ENCODE measurements at places on chromosomes 11 and 22. TPM values are rescaled to one million over a fixed set of nuclear protein-coding genes. Genes with fewer than 3 reads are reported as not detected.

Gene TUG1
- total RNA-seq = 69.0 TPM

DNA sequence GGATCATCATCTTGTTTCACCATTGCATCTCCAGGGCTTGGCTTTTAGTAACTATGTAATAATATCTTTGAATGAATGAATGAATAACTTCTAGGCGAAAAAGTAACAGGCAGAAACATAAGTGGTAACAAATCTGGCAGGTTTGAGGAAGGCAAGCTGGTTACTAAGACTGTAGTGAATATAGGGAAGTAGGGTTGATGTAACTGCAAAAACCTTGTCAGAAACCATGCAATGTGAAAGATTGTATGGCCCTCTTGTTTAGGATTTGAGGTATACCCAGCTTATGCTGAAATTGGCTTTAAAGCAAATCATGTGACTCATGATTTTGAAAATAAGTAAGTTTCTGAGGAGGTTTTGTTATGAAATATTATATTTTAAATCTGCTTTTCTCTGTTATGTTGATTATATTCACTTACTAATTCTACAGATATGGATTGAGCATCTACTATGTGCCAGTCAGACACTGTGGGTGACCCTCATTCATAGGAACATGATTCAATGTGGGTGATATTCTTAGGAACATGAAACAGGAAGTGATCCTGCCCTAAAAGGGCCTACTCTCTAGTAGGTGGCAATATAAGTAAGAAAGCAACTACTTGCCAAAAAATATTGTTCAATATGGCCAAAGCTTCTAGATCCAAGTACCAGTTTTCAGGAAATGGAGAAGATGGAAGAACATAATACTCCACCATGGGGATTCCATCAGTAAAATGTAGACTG is 115.5 kb upstream of the CCDC90B start:
- no peak overlapping the region for H3K27ac ChIP-seq
- no peaks in the 10 kb centered on the region for H3K36me3 ChIP-seq
- H3K4me3 ChIP-seq = no peak overlapping the region

DNA sequence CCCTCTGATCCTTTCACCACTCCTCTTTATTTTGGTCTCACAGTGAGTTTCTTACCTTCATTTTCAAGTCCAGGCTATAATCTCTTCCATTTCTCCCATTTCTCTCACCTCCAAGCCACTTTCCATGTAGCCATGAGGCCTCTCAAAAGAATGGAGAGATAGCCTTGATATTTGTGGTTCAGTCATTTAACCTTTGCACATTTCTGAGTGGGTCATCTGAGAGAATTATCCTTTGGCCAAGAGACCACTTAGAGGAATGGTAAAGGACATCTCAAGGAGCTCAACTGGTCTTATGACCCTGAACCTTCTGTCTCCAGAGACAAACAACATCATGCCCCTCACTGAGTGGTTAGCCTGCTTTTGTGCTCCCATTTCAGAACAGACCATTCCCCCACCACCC is 121.1 kb downstream of the KIRREL3 start:
- H3K27me3 ChIP-seq = no peaks in the 10 kb centered on the region
- H3K4me3 ChIP-seq = no peak overlapping the region
- H3K4me1 ChIP-seq = no peaks in the 10 kb centered on the region
- H3K27ac ChIP-seq = no peak overlapping the region
- DNase-seq = no peak
- no peaks in the 10 kb centered on the region for H3K36me3 ChIP-seq

GRCh38 chr22:25134028-25134427 is 65.6 kb upstream of the CRYBB3 start:
- H3K27ac ChIP-seq = peak overlapping the region; percentile 2
- peaks cover 64% of the 10 kb centered on the region for H3K4me1 ChIP-seq
- no peaks in the 10 kb centered on the region for H3K27me3 ChIP-seq
- no peak for DNase-seq

- H3K36me3 ChIP-seq = peaks cover 6% of the 10 kb centered on the region
- no peaks in the 10 kb centered on the region for H3K27me3 ChIP-seq
- no peak for DNase-seq
- peak overlapping the region; percentile 71 for H3K4me3 ChIP-seq
Measured at GRCh38 chr11:65496304-65497140, 2.3 kb upstream of the MALAT1 start.

DNA sequence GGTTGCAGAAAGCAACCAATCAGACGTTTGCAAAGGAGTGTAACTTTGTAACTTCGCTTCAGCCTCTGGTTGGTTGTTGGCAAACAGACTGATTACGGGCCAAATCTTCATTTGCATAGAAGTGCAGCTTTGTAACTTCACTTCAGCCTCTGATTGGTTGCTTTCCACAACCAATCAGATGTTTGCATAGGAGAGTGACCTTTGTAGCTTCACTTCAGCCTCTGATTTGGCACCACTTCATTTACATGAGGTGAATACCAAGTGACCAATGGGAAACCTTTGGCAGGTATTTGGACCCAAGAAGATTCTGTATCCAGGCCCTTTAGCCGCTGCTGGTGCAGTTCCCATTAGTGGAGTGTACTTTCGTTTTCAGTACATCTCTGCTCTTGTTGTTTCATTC is 16.0 kb downstream of the USP47 start:
- H3K27me3 ChIP-seq = no peaks in the 10 kb centered on the region
- peaks cover 44% of the 10 kb centered on the region for H3K4me1 ChIP-seq

DNA sequence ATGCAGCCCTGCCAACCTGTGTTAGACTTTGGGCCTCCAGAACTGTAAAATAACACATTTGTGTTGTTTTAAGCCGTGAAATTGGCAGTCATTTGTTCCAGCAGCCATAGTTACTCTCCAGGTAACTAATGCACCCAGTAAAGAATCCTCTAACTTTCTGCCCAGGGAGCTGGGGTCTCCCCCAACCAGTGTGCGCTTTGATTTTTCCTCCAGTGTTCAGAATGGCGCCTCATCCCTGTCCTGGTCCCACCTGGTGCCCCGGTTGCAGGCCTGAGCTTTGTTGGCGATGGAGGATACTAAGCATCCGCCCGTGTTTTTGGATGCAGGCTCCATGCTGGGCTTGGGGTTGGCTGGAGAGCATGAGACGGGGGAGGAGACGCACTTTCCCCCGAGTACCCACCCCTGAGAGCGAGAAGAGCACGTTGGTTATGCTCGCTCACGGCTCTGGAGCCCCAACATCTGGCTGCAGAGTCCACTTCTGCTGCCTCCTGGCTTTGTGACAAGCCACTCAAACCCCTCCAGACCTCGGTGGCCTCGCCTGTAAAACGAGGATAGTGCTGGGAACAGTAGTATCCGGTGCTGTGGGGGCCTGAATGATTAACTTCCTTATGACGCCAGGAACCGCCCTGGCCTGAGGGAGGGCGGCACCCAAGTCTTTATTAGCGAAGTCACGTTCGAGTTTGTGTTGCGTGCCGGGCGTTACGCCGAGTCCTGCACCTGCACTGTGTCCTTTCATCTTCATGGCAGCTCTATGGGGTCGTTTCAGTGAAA is 25.8 kb downstream of the MRGPRD start:
- H3K27ac ChIP-seq = no peak overlapping the region
- peaks cover 3% of the 10 kb centered on the region for H3K4me1 ChIP-seq
- no peak for DNase-seq
- no peaks in the 10 kb centered on the region for H3K36me3 ChIP-seq
- peak overlapping the region; percentile 4 for H3K4me3 ChIP-seq

Gene RFPL1
- not detected for total RNA-seq

DNA sequence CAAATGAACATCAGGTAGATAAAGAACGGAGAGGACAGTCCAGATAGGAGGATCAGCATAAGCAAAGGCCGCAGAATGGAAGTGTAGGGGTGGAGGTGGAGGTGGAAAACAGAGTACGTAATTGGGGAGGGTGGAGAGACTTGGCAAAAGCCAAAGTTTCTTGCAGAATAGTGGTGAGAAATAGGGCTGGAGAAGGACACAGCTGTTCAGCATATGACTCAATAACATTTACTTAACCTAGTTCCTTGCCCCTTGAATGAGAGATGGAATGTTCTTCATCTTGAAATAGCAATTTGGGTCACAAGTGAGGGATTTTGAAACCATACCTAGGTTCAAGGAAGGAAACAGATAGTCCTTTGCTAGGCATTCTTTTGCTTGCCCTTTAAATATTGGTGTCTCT is 235.9 kb upstream of the ARHGAP20 start:
- H3K27me3 ChIP-seq = no peaks in the 10 kb centered on the region
- no peak overlapping the region for H3K4me3 ChIP-seq

DNA sequence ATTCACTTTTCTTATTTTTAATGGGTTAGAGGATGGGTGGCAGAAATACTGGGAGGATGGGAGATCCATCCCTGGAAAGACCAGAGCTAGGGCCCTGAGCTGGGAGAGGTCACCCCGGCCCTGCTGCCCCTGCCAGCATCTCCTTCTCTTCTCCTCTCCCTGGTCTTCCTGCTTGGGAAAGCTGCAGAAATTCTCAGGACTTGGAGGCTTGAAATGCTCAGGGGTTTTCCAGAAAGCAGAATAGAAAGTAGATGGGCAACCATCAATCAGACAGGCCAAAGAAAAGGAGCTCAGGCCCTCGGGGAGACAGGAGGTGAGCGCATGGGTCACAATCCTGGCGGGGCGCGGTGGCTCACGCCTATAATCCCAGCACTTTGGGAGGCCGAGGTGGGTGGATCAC is 1.5 kb downstream of the APOBEC3H start:
- no peak overlapping the region for H3K4me3 ChIP-seq
- no peak overlapping the region for H3K27ac ChIP-seq
- DNase-seq = no peak
- H3K27me3 ChIP-seq = no peaks in the 10 kb centered on the region
- no peaks in the 10 kb centered on the region for H3K4me1 ChIP-seq

GRCh38 chr22:23713696-23714595 is 23.1 kb downstream of the RGL4 start:
- no peak for DNase-seq
- H3K4me1 ChIP-seq = peaks cover 11% of the 10 kb centered on the region
- H3K27ac ChIP-seq = no peak overlapping the region
- no peak overlapping the region for H3K4me3 ChIP-seq

DNA sequence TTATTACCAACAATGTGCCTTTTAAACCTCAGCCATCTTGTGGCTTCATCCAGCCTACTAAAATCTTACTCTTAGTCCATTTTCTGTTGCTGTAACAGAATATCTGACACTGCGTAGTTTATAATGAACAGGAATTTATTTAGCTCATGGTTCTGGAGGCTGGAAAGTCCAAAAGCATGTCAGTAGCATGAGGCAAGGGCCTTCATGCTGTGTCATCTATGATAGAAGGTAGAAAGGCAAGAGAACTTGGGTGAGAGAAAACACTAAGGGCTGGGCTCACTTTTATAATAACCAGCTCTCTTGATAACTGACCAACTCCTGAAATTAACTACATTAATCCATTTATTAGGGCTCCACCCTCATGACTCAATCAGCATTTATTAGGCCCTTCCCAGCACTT is 13.5 kb downstream of the BTBD10 start:
- H3K27ac ChIP-seq = no peak overlapping the region
- H3K4me3 ChIP-seq = no peak overlapping the region
- H3K27me3 ChIP-seq = no peaks in the 10 kb centered on the region
- no peak for DNase-seq
- H3K36me3 ChIP-seq = no peaks in the 10 kb centered on the region

GRCh38 chr11:62611705-62612365 is 740 bp downstream of the EML3 start:
- peak overlapping the region; percentile 80 for H3K4me3 ChIP-seq
- peaks cover 26% of the 10 kb centered on the region for H3K36me3 ChIP-seq

Gene TYR
- total RNA-seq = not detected

- H3K27me3 ChIP-seq = no peaks in the 10 kb centered on the region
- peak overlapping the region; percentile 73 for H3K4me3 ChIP-seq
- no peaks in the 10 kb centered on the region for H3K36me3 ChIP-seq
- DNase-seq = no peak
Measured at GRCh38 chr11:63915961-63916836, 765 bp downstream of the RCOR2 start.

- no peak overlapping the region for H3K27ac ChIP-seq
- no peak overlapping the region for H3K4me3 ChIP-seq
- no peaks in the 10 kb centered on the region for H3K4me1 ChIP-seq
- DNase-seq = no peak
- no peaks in the 10 kb centered on the region for H3K36me3 ChIP-seq
- H3K27me3 ChIP-seq = no peaks in the 10 kb centered on the region
Measured at GRCh38 chr11:47104261-47104950, 72.3 kb downstream of the ARFGAP2 start.

- no peaks in the 10 kb centered on the region for H3K36me3 ChIP-seq
- no peak overlapping the region for H3K4me3 ChIP-seq
- no peaks in the 10 kb centered on the region for H3K4me1 ChIP-seq
- no peak for DNase-seq
- H3K27ac ChIP-seq = no peak overlapping the region
Measured at GRCh38 chr11:64086258-64087123, 50.8 kb downstream of the FLRT1 start.

GRCh38 chr11:8080069-8080670 is 841 bp upstream of the TUB start:
- peak overlapping the region; percentile 70 for H3K4me3 ChIP-seq
- DNase-seq = no peak
- H3K36me3 ChIP-seq = no peaks in the 10 kb centered on the region

- no peak overlapping the region for H3K27ac ChIP-seq
- no peak overlapping the region for H3K4me3 ChIP-seq
- H3K27me3 ChIP-seq = no peaks in the 10 kb centered on the region
- no peaks in the 10 kb centered on the region for H3K36me3 ChIP-seq
Measured at GRCh38 chr11:16157327-16157726, 199.0 kb downstream of the SOX6 start.

DNA sequence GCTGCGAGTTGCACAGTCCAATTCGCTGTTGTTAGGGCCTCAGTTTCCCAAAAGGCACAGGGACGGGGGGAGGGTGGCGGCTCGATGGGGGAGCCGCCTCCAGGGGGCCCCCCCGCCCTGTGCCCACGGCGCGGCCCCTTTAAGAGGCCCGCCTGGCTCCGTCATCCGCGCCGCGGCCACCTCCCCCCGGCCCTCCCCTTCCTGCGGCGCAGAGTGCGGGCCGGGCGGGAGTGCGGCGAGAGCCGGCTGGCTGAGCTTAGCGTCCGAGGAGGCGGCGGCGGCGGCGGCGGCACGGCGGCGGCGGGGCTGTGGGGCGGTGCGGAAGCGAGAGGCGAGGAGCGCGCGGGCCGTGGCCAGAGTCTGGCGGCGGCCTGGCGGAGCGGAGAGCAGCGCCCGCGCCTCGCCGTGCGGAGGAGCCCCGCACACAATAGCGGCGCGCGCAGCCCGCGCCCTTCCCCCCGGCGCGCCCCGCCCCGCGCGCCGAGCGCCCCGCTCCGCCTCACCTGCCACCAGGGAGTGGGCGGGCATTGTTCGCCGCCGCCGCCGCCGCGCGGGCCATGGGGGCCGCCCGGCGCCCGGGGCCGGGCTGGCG is at the start of gene BCR:
Gene BCR, plus strand, starts transcription at position 209 of the 592 bp plus-strand sequence. CDS start 452 bp downstream, outside the sequence.
- H3K27ac ChIP-seq = peak within 1 kb of the TSS; percentile 97
- H3K4me3 ChIP-seq = peak within 1 kb of the TSS; percentile 78
- DNase-seq = no peak

DNA sequence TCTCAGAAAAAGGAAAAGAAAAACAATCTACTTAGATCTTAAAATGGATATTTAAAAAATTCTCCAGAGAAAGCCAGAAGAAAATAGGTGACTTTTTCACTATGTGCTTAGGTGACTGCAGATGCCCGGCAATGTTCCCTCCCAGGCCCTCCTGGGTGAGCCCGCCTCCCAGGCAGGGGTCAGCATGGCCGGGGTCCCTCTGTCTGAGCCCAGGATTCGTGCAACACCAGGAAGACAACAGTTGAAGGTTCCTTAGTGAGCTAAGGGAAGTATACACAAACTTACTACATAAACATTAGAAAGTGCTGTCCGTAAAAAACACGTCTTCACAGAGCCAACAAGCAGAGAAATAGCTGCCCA is 11.6 kb downstream of the MAPK8IP2 start:
- H3K27me3 ChIP-seq = peaks cover 4% of the 10 kb centered on the region
- no peak overlapping the region for H3K4me3 ChIP-seq
- no peak for DNase-seq
- no peaks in the 10 kb centered on the region for H3K36me3 ChIP-seq
- H3K27ac ChIP-seq = no peak overlapping the region

All from thoracic aorta (tissue), 2 donors.